ENCODE measurements at places on chromosomes 12 and 14.

- peak; percentile 56 for DNase-seq
These were observed 16.7 kb upstream of the ZDHHC22 start for GRCh38 chr14:77158175-77158881.

- no peak for DNase-seq
These were observed 368.0 kb downstream of the C12orf50 start for GRCh38 chr12:87660987-87661774.

DNA sequence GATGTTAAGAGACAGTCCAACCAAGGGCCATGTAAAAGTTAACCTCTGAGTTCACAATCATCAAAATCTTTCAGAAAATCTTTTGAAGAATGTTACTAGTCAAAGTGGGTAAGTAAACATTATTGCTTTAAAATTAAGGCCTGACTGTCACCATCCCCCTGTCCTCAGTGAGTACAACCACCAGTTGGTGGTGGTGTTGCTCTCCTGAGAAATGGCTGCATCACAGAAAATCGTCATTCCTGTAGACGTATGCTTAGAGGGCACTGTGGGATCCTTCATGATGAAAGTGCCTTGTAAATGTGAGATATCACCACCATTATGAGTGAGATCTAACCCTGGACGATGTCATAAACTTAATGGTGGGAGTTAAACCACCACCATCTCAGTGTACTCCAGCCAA is 451.2 kb downstream of the RPS29 start:
- no peak for DNase-seq

- no peak for DNase-seq
These were observed 106.9 kb upstream of the CPM start for GRCh38 chr12:69039911-69040310.

DNA sequence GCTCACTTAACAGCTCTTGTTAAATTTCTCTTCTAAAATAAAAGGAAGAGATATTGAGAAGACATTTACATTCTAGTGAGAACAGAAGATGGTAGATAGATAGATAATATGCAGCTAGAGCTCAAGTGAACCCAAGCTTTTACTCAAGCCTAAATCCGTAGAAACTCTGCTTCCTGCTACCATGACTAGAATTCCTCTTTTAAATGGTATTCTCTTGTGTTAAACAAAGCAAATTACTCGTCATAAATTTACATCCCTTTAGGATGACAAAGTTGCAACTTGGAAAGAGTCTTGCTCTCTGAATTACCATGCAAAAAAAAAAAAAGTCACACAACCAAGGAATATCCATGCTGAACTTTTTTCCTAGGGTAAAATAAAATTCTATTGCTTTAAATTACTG is 160.7 kb upstream of the LRFN5 start:
- DNase-seq = no peak

DNA sequence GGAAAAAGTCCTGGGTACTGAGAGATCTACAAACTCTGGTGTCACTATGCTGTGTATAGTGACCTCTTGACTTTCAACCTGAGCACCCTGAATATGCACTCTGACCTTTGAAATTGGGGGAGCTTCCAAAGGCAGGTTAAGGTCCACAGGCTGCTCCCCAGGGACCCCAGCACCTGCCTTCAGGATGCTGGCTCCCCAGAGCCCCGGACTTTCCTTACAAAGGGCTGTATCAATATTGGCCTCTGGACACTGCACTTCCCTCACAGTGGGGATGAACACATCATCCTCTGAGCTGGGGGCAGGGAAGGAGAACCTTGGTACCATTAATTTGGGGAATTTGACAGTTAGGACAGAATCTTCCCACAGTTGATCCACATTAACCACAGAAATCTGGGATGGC is 14.3 kb downstream of the PLD4 start:
- no peak for DNase-seq

DNA sequence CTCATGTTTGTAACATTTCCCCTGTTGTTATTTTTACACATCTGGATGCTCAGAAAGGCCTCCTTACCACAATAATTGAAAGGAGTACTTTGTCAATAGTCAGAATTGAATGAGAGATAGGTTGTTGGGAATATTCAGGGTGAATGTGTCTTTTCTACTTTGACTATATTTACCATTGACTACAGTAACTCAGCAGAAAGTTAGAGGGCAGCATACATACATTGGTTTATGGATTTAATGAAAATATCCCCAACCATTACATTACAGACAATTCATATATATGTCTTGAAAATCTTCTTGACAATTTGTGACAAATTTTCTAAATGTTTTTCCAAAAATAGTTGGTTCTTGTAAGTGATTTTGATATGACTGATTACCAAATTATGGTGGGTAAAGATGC is 97.7 kb downstream of the NTS start:
- DNase-seq = no peak

GRCh38 chr12:79250186-79250585 is 385.6 kb downstream of the SYT1 start:
- no peak for DNase-seq

- DNase-seq = no peak
These were observed 99.6 kb downstream of the SLC38A6 start for GRCh38 chr14:61080591-61081010.

Measured in dorsolateral prefrontal cortex (tissue), 122 donors.